ENCODE measurements at places on chromosomes 13 and 19. TPM values are rescaled to one million over a fixed set of nuclear protein-coding genes. Genes with fewer than 3 reads are reported as not detected.

LPAR6 gene
- 27.2 TPM for total RNA-seq

KLF1 gene
- not detected for total RNA-seq

LILRB4 gene
- total RNA-seq, result not detected

ZNF155 gene
- 14.6 TPM for total RNA-seq

GRIN2D gene
- total RNA-seq, result 0.34 TPM

Data from progenitor cell of endocrine pancreas (in vitro differentiated cells).